HL-60 (cell line): ENCODE measurements at places on chromosomes 12 and 14.

DNA sequence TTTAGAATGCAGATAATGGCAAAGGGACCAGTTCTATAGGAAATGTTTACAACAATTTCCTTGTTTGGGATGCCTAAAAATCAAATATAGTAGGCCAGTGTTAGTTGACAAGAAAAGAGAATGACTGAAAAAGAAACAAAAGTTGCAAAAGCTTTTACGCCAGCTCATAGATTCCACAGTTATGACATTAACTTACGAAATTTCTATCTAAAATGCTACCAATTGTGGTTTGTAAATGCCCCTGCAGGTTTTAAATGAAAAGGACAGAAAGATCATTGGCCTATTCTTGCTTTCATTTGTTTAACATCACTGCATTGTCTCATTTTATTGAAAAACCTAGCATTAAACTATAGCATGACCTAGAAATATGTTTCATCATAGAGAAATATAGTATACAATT lies 345.8 kb downstream of the CCDC91 start:
- DNase-seq, result peak; percentile 22

- no peak for DNase-seq
Measured at GRCh38 chr12:97112136-97112535, 205.1 kb downstream of the NEDD1 start.

DNA sequence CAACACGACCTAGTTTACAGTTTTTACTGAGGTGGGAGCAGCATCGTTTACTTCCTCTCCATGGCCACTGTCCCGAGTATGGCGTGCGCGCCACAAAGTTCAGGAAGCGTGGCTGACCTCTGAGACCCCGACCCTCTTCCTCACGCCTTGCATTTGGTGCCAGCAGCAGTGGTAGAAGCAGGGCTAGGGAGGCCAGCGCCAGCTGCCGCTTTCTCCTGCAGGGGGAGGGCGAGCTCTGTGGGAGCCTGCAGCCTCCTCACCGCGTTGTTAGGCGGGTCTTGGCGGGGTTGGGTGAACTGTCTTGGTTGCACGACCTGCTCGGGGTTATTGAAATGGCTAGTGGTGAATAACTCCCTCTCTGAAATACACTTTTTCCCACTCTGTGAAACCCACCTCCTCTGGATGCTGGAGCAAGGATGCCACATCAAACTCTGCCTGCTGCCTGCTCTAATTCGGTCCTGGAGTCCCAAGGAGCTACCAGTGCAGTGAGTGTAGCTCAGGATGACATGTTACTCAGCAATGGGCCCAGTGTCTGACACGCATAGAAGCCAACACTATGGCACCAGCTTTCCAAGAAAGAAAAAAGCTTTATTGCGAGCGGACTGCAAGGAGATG lies 22.3 kb upstream of the TDRD9 start:
- DNase-seq, result no peak

DNA sequence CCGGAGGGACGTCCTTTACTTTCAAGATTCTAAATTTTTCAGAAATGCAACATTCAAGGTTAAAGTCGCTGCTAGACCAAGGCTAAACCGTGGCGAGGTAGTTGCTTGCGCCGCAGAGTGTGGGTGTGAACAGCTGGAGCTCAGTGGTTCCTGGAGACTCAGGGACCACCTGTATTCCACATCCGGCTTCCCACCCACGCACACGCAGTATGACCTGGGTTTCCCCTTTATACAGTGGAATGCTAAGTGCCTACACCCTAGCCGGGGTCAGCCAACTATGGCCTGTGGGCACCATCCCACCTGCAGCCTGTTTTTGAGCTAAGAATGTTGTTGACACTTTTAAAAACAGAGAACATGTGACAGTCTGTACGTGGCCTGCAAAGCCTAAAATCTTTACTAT lies 42.9 kb upstream of the TESC start:
- no peak for DNase-seq

- peak; percentile 6 for DNase-seq
Measured at GRCh38 chr12:102642199-102642598, 161.8 kb upstream of the IGF1 start.

DNA sequence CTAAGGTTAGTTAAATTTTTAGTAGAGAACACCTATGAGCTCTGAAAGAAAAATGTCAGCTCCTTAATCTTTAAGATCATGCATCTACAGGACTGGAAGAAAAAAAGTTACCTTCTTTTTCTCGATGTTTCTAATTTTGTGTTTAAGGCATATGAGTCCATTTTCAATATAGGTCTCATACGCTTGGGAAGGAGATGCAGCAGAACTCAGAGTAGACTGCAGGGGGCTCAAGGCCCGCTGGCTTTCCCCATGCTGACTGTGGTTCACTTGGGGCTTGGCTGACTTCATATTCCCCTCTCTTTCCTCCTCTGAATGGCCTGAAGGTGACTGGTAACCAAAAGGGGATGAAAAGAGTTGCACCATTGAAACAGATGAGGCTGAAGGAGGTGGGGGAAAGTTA lies 1.5 kb downstream of the CAPRIN2 start:
- no peak for DNase-seq

GRCh38 chr12:62834971-62835547 lies 99.9 kb downstream of the PPM1H start:
- no peak for DNase-seq

DNA sequence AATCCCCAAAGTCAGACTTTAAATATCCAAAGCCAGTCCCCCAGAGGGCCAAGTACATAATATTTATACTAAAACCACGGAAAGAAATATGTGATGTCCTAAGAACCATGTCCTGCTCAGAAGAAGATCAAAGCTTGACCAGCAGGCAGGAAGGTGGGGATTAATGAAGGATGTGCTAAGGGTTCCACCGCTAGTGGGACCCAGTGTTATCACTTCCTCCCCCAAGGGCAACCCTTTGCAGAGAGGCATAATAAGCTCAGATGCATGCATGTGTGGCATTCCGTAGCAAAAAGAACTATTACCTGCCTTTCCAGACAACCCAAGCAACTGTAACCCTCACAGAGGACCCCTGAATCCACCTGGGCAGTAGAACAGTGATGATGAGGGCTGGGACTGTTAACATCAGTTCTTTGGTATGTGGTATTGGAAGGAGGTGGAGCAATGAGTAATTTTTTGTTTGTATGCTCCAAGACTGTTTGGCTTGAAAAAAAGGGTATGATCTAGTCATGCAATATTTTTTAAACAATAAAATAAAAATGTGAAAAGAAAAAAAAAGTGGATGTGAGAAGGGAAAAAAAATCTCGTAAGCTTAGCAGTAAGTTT lies 71.7 kb upstream of the ETV6 start:
- no peak for DNase-seq

DNA sequence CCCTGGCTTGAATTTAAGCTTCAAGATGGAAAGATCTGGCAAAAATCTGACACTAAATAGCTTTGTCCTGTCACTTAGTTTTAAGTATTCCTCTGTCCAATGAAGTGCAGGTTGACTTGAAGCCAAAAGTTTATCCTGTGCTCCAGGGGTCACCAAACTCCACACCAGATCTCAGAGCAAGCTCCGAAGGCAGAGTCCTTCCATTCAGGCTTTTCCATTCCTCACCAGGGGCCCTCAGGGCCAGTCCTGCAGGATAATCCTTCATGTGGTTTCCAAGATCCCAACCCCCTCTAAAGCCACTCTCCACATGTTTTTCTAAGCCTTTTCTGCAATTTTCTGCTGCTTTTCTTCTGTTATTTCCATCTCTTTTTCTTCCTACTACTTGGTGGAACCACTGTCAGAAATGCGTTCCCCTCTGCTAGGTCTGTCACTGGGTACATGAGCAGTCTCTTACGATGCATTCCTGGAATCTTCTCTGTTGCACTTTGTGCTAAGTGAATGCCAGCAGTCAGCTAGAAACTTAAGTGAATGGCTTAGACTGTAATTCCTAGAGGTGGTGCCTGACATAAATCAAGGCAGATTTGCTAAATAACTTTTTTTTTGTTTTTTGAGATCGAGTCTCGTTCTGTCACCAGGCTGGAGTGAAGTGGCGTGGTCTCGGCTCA lies 251.4 kb downstream of the MSRB3 start:
- no peak for DNase-seq

- no peak for DNase-seq
Measured at GRCh38 chr12:575129-575502, 88.1 kb downstream of the NINJ2 start.

GRCh38 chr12:48938805-48939204 lies 13.5 kb upstream of the FKBP11 start:
- DNase-seq, result no peak

DNA sequence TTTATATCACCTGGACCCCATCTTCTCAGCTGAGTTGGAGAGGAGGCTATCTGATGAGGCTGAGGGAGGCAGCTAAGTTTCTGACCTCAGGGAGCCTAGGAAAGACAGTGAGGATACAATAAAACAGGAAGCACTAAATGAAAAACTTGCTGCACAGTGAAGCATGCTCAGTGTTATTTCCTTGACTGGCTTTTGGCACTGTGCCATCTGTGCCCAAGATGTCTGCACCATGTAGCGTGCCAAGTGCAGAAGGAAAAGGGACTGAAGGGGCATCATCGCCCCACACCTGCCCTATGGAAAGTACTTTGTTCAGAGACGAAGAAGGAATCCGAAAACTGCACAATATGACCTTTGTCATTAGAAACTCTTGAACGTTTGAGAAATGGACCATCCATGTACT lies 102.7 kb downstream of the ANO4 start:
- DNase-seq, result no peak

GRCh38 chr12:26193539-26193938 lies 1.8 kb upstream of the SSPN start:
- no peak for DNase-seq

DNA sequence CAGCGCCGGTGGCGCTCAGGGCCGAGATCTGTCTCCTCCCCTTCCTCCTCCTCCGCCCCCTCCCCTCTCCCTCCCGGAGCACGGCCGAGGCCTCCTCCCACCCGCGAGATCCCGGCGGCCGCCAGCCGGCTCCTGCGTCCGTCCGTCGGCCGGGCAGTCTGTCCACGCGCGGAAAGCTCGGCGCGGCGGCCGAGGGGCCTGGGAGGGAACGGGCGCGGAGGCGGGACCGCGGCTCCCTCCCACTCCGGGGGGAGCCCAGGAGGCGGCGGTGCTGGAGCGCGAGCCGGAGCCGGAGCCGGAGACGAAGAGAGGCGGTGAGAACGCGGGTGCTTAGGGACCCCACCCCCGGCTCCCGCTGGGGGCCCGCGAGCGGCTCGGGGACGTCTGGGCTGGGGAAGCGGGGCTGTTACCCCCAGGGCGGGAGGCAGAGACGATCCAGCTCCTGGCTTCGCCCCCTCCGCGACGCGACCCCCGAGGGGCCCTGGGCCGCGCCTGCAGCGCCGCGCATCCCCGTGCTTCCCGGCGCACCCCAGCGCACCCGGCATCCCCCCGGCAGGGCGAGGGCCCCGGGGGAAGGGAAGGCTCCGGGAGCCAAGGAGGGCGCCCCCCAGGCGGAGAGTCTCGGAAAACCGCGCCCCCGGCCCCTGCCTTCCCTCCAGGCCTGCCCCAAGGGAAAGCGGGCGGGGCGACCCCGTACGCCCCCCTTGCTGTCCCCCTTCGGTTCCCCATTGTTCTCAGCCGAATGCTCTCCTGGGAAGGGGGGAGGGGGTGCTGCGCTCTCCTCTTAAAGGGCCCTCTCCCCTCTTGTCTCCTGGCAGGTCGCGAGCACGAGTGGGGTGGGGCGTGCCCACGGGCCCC lies at the start of gene DTX1:
Gene DTX1 (plus strand): TSS at position 100 of the 858 bp plus-strand sequence. CDS start 1,463 bp downstream, outside the sequence.
- no peak for DNase-seq

- DNase-seq, result peak; percentile 44
Measured at GRCh38 chr12:118175823-118176447, 40.0 kb downstream of the PEBP1 start.

- DNase-seq, result no peak
Measured at GRCh38 chr12:21818627-21819026, 44.1 kb upstream of the KCNJ8 start.

DNA sequence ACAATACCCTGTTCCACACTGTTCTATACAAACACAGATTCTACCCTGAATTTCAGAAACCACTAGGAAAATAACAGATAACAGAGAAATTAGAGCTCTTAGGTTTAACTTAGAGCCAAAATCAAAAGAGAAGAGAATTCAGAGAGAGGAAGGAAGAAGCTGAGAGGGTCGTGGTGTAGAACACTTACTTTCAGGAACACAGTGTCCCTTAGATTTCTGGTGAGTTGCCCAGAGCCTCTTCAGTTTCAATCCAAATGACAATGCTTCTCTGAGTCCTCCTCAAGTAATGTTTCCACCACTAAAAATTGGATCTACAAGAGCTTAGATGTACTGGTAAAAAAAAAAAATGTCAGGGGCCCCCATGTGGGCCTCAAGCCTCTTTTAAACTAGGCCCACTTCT lies 2.6 kb downstream of the YAF2 start:
- no peak for DNase-seq

- no peak for DNase-seq
Measured at GRCh38 chr12:107135177-107135576, 41.8 kb upstream of the CRY1 start.

- no peak for DNase-seq
Measured at GRCh38 chr12:98296462-98297079, 218.8 kb upstream of the TMPO start.

- DNase-seq, result no peak
Measured at GRCh38 chr12:28884904-28885679, 264.0 kb upstream of the FAR2 start.

DNA sequence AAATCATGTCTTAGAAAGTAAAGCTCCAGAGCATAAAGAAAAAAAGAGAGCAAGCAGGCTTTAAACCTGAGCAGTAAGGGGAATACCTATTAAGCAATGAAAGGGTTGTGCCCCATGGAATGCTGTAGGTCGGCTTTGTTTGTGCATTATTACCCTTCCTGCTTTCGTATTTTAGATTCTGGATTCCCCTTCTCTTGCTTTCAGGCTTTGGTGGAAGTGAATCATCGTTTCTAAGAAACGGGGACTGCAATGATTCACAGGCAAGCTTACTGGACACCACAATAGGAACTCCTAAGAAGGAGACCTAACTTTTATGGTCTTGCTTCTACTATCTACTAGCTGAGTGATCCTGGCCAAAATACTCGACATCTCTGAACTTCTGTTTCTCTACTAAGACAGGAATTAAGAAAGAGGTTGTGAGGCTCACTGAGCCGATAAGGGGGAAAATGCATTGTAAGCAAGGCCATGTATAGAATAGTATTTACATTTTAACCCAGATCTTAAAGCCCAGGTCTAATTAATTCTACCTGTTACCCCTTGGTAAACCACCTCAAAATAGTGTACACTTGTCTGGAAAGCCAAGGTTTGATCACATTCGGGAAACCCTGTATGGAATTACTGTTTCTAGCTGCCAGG lies 1.2 kb upstream of the BMAL2 start:
- peak; percentile 74 for DNase-seq

- DNase-seq, result peak; percentile 76
Measured at GRCh38 chr12:51341251-51342007, 5.0 kb downstream of the CELA1 start.
